ENCODE measurements at places on chromosomes 4 and X. TPM values are rescaled to one million over a fixed set of nuclear protein-coding genes. Genes with fewer than 3 reads are reported as not detected.

Gene XAGE1A
- total RNA-seq: not detected

DNA sequence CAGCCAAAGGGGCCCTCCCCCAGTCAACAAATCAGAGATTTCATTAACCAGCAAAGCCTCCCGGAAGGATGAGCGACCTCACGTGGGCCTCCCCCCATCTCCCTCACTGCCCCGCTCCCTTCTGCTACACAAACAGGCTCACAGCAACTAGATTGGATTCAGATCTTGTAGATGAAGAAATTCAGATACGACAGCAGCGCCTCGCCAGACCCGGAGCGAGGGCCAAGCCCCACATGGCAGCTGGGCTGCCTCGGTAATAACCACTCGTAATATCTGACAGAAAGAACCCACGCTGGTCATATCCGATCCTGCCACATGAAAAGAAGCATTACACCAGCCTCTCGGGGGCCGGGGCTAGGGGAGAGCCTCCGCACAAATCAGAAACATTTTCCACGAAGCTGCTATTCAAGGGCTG lies 581.3 kb downstream of the BCOR start:
- H3K4me1 ChIP-seq: peaks cover 3% of the 10 kb centered on the region
- H3K27me3 ChIP-seq: no peaks in the 10 kb centered on the region
- no peak overlapping the region for H3K4me3 ChIP-seq
- H3K27ac ChIP-seq: no peak overlapping the region
- H3K36me3 ChIP-seq: no peaks in the 10 kb centered on the region
- DNase-seq: no peak

Gene SUPT20HL1
- total RNA-seq: not detected

DNA sequence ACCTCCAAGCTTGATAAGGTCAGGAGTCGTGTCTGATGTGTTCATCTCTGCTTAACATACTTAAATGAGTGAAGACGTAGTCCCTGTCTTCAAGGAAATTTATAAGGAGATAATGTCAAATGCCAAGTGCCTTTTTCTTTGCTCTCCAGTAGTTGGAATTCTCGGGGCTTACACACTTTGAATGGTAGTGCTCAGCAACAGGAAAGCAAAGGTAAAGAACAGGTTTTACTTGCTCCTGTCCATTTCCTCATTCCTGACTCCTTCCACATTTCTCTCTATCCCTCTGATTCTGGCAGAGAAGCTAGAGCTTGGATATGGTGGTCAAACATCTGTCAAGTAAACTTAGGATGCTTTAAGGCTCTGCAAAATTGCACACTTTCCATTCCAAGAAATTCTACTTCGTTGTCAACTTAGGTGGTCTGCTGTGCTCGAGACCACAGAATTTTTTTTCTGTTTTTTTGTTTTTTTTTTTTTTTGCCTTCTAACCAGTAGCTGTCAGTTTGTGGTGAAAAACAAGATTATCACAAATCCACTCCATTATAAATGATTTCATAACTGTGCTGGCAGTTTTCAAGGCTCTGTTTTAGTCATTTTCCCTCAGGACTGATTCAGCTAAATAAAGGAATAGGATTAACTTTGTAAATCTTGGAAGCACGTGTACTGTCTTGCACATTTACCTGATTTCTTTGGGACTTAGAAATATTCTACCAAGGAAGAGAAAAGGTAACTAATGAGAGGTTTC lies 180.8 kb upstream of the ANXA3 start:
- H3K4me1 ChIP-seq: no peaks in the 10 kb centered on the region
- H3K27ac ChIP-seq: no peak overlapping the region
- H3K4me3 ChIP-seq: no peak overlapping the region
- DNase-seq: no peak
- H3K36me3 ChIP-seq: no peaks in the 10 kb centered on the region

Gene PNMA3
- 0.90 TPM for total RNA-seq

Gene DMD
- total RNA-seq: 3.2 TPM

Gene ARAP2
- total RNA-seq: 45.4 TPM

Gene TECRL
- total RNA-seq: not detected

GRCh38 chrX:153481043-153481442 lies 10.7 kb upstream of the HAUS7 start:
- H3K4me3 ChIP-seq: no peak overlapping the region
- H3K27ac ChIP-seq: no peak overlapping the region
- H3K4me1 ChIP-seq: no peaks in the 10 kb centered on the region
- H3K27me3 ChIP-seq: peaks cover 2% of the 10 kb centered on the region
- no peak for DNase-seq
- H3K36me3 ChIP-seq: no peaks in the 10 kb centered on the region

DNA sequence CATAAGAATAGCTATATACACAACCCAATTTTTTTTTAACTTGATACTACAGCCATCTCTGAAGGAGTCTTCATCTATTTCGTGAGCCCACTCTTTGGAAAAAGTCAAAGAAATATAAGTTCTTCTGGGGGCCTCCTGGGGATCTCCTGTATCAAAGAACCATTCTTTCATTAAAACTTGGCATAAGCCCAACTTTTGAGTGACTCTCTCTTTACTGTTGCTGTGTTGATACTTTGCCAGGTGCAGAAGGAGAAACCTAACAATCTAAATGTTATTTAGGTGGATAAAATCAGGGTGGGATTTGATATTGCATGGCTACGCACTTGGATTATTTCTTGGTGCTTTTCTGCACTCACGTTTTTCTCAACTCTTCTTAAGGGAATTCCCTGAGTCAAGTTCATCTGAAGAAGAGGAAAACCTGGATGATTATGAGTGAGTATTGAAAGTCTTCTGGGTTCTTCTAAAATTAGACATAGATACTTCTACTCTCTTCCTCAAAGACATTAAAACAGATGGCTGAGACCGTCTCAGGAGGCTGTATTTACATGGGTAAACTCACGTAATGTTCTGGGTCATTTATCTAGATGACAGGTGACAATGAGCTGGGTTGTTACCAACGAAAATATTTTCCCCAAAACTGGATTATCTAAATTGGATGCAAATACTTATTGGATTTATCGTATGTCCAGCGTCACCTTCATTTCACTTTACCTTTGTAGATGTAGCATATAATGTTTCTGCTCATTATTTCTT lies 25.2 kb downstream of the BMX start:
- H3K4me3 ChIP-seq: no peak overlapping the region
- H3K4me1 ChIP-seq: peaks cover 3% of the 10 kb centered on the region
- no peaks in the 10 kb centered on the region for H3K36me3 ChIP-seq
- DNase-seq: no peak
- peaks cover 9% of the 10 kb centered on the region for H3K27me3 ChIP-seq

Gene DRP2
- total RNA-seq: 0.28 TPM

All from activated CD4-positive, alpha-beta T cell treated with anti-CD3 and anti-CD28 coated beads, Interleukin-2, amount 10 ng/mL, durations not matched to agents 24 days and 14 days (primary cell).